ENCODE measurements at places on chromosomes 2 and 18.

GRCh38 chr18:22307528-22307927 lies 110.2 kb downstream of the CTAGE1 start:
- DNase-seq, result no peak

GRCh38 chr2:111617299-111618225 lies 266.4 kb downstream of the ANAPC1 start:
- no peak for DNase-seq

DNA sequence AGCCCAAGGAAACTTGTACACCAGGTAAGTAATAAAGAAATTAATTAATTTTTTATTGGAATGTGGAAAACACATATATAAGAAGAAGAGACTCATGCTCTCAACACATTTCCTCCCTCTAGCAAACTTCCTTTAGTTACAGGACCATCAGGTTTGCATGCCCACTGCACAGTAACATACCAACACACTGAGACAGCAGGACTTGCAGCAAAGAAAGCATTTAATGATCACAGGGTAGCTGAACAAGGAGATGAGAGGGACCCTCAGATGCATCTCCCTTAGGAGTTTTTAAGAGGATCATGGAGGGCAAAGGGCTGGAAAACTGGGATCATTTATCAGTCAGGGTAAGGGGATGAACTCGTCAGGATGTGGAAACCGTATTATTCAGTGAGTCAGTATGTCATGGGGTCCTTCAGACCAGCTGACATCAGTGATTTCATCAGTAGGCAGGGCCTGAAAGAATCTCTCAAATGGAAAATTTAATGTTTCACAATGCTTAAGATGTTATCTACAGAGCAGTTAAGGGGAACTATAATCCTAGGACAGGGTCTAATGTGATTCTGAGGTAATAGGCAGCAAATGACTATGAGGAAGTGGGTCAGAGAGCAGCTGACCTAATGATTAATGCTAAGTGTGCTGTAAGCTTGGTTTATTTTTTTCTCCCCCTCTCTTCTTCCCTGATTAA lies 193.8 kb upstream of the RND3 start:
- no peak for DNase-seq

GRCh38 chr18:23487738-23488570 lies 15.4 kb upstream of the RMC1 start:
- no peak for DNase-seq

GRCh38 chr2:23388756-23389514 lies 4.0 kb downstream of the KLHL29 start:
- no peak for DNase-seq

DNA sequence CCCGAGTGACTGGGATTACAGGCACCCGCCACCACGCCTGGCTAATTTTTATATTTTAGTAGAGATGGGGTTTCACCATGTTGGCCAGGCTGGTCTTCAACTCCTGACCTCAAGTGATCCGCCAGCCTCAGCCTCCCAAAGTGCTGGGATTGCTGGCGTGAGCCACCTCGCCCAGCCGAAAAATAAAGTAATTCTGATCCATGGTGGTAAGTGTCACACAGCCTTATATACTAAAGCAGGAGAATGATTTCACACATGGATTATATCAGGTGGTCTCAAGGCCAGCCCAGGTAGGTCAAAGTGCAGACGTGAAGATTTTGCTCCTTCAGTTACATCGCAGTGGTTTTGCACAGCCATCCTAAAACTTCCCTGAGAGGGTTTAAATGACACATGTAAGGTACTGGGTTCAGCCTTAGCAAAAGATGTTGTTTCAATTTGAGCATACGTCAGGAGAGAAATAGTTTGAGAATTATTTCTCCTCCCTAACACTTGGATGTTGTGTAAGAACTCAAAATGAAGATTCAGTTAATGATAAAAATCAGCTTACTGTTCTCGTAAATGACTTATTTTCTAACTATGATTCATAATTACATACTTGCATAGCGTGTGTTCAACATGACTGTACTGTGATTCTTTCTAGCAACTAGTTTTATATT lies 93.0 kb upstream of the SLC39A10 start:
- no peak for DNase-seq

- no peak for DNase-seq
Observed at GRCh38 chr18:48797841-48798255, 152.9 kb downstream of the SMAD7 start.

- DNase-seq, result no peak
Observed at GRCh38 chr18:65221736-65222135, 529.1 kb upstream of the CDH7 start.

DNA sequence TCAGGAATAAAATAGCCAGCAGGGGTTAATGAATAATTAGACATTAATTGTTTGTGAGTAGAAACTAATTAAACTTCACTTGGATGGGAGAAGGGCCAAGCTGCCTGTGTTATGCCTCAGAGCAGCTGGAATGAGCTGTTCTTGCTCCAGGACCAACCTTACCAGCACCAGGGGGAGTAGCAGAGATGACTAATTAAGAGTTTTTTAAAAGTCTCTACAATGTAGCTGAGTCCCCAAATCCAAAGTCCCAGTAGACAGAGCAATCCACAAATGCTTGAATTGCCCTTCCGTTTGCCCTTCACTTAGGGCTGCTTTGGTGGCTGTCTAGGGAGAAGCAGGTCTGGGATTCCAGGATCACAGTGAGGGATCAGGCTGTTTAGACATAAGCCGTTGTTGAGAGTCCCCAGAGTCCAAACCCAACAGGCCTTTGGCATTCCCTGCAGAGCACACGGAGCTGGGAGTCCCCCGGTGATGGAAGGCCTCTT lies 59.4 kb downstream of the RHOB start:
- no peak for DNase-seq

DNA sequence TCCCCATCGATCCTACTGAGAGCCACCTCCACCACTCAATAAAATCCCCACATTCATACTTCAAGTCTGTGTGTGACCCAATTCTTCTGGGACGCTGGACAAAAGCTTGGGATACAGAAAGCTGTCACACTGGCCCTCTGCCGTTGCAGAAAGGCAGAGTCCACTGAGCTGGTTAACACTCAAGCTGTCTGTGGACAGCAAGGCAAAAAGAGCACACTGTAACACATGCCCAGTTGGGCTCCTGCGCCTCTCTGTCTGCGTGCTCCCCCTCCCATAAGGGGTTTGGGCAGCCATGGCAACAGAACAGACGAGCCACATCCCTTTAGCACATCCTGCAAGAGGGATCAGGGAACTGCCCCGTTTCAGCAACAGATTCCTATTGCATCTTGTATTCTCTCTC lies 106.9 kb upstream of the RGPD4 start:
- no peak for DNase-seq

GRCh38 chr18:2293109-2293839 lies 278.0 kb downstream of the METTL4 start:
- DNase-seq, result no peak

GRCh38 chr2:43792653-43793052 lies 18.8 kb downstream of the DYNC2LI1 start:
- DNase-seq, result no peak

DNA sequence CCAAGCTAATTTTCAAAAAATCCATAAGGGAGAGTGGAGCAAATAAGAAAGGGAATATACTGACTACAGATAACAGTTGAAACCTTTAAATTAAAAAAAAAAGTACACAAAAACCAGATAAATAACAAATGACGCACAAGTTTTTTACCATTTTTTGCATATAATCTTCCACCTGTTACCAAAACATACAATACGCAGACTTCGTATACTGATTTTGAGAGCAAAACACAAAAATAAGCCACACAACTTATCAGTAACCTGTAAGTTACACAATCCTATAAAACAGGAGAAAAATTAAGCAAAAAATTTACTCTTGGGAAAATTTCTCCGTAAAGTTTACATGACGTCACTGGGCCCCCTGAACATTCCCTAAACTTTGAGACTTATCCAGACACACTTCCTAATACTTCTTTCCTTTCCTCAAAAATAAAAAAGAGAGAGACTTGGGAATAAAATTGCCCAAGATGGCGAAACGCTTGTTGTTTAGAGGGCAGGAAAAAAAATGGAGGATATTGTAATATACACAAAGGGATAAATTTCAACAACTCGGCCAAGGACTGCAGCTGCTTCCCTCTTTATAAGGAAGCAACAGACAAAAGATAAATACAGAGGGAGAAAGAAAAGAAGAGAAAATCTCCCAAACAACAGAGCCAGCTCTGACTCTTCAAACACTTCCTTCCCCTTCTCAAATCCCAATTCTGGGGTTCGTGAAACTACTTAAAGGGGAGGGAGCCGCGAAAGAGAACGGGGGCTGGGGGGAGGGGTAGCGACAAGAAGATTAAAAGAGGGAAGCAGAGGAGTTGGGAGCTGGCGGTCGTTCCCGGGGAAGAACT lies 1.6 kb downstream of the BAZ2B start:
- no peak for DNase-seq

Data from stimulated activated CD4-positive, alpha-beta T cell treated with anti-CD3 and anti-CD28 coated beads, Interleukin-12 subunit alpha, Interleukin-12 subunit beta, amount 100 ng/mL, for 4 hours (primary cell).